ENCODE measurements at places on chromosomes 5 and 9.

- DNase-seq: no peak
These were observed 246.1 kb downstream of the MARCHF11 start for GRCh38 chr5:15933259-15934207.

DNA sequence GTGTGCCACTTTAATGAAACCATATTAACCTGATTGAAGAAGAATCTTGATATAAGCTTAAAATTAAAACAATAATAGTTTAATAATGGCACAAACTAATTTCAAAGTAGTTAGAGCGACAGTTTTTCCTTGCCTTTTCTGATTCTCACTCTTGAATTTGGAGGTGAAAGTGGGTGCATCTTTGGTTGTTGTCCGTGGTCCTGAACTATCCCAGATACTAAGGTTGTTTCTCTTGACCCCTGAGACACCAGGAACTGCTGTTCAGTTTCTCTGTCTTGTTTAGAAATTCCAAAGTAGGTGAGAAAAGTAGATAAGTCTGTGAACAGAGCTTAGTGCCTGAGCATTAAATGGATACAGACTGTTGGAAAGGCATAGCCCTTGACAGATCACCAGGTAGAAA, 274.7 kb downstream of the FBXL7 start:
- DNase-seq: no peak

DNA sequence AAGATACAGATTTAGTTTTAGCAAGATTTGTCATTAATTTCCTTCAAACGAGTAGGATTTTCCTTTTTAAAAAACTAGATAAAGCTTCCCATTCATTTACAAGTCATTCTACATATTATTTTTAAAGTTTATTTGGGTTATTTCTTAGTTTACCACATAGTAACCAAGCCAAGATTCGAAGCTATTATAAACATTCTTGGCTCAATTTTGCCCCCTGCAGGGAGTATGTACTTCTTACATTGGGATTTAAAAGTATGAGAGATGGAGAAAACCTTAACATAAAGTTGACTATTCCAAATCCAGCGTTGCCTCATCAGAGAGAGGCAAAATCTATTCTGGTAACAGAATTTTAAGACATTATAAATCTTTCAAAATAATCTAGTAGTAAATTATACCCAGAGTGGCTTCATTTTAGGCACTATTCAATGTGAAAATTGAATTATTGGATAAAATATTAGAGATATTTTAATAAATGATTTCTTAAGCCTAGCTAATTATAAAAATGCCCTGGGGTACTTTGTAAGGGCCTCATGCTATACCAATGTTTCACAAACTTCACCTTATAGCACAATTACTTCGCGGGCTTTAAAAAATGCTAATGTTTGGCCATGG, 39.1 kb downstream of the FBN2 start:
- DNase-seq: no peak

- DNase-seq: no peak
These were observed 984.4 kb upstream of the WWC1 start for GRCh38 chr5:167307042-167307441.

GRCh38 chr5:8828596-8829322, 717.1 kb downstream of the SEMA5A start:
- DNase-seq: no peak

GRCh38 chr9:69937360-69937759, 106.3 kb upstream of the MAMDC2 start:
- no peak for DNase-seq

GRCh38 chr5:14429101-14430050, 152.2 kb upstream of the OTULINL start:
- DNase-seq: no peak

DNA sequence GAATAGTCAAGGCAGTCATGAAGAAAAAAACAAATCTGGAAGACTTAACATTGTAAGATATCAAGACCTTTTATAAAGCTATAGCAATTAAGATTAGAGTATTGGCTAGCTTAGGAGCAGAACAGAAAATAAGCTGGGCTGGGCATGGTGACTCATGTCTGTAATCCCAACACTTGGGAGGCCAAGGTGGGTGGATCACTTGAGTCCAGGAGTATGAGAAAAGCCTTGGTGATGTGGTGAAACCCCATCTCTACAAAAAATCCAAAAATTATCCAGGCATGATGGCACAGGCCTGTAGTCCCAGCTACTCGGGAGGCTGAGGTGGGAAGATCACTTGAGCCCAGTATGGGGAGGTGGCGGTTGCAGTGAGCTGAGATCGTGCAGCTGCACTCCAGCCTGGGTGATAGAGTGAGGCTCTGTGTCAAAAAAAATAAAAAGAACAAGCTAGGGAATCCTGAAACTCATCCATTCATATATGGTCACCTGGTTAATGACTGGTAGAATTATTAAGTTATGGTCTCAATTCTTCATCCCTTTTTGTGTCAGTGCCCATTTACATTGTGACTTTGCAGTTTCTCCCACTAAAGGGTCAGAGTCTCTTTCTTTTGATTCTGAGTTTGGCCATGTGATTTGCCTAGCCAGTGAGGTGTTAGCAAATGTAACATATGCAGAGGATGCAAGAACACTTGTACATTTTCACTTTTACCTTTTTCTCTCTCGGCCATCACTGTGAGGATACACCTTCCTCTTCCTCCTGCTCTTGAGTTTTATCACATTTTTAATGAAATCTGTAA, 144.6 kb upstream of the SGCD start:
- no peak for DNase-seq

DNA sequence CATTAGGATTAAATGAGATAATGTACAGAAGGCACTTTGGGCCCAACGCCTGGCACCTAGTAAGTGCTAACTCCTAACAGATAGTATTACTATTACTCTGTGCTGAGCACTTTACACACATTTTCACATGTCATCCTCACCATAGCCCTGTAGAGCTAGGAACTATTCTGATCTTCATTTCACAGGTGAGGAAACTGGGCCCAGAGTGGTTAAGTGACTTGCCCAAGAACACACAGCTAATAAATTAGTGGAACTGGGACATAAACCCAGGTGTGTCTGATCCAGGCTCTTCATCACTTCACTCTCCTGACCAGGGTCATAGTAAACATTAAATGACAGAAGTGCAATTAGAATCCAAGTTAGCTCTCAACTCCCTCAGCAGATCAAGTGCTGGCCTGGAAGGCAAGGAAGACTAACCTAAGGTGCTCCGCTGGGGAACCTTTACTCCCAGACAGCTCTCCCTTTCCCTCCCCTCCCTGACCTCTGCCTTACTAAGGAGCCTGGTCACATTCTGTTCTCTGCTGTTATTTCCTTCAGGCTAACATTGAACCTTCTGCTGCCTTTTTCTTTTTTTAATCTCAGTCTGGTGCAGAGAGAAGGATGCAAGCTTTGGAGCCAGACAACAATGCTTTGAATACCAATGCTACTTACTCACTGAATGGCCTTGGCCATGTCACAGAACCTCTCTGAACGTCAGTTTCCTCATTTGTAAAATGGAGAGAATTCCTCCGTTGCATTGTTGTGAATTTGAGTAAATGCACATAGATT, 4.1 kb upstream of the ADRA1B start:
- no peak for DNase-seq

GRCh38 chr9:96318921-96319565, 17.1 kb upstream of the HSD17B3 start:
- no peak for DNase-seq

DNA sequence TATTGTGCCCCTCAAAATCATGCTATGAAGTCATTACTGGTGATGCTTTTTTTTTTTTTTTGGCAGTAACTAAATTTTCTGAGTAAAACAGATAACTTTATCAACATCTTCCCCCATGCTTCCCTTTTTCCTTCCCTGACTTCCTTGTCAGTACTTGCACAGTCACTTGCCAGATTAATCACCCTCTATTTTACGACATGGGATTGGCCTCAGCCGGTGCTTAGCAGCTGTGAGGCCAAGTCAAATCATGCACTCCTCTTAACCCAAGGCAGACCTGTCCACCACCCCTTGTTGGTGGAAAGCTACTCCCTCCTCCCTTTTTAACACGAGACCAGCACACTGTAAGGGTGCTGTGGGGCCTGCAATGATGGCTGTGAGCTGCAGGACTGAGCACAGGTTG, 118.0 kb upstream of the OTULINL start:
- DNase-seq: no peak

DNA sequence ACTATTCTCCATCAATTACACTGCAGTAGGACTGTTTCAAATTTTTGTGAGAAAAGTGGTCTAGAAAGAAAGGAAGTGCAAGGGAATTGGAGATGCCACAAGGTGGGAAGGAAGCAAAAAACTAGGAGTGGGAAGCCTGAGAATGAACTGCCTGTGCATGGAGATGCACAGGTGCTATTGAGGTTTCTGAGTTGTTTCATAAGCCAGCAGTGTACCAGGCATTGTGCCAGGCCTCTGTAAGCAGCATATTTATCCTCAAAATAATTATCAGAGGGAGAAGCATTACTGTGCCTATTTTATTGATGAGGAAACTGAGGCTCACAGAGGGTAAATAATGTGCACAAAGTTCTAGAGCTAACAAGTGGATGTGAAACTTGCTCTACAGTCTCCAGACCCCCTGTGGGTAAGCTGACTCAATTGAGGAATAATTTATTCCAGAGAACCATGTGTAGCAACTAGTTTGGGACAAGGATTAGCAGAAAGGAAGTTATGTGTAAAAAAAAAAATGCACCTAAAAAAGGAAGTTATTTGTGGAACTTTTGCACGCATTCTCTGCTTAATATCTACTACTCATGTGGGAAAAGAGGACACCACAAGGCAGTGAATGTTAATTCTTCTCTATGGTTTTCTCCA, 96.7 kb downstream of the SNCAIP start:
- DNase-seq: no peak

DNA sequence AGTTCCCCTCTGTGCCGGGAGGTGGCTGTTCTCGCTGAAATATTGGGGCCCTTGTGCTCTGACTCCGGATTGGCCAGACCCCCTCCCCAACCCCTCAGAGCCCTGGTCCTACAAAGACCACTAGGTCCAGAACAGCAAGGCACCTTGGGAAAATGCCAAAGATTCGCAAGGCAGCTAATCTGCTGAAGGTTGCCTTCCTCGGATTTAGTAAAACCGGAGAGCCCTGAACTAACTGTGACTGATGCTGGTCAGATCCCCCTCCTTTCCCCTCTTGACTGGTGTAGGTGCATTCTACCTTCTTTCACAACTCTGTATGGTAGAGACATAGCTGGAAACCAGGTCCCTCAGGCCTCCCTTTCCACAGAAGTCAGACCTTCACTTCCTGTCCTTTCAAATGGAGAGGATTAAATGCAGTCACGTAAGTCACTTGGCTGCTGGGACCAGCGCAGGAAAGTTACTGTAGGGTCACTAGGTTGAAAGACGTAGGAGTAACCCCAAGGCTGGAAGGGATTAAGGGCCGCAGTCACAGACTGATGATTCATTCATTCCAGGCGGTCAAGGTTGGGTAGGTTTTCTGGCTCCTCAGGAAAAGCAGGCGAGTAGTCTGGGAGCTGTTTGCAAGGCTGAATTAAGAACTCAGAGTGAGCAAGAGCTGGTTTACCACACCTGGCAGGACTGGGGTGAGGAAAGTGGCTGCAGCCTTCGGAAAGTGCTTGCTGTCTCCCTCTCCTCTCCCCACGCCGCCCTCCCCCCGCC, 5.3 kb downstream of the BARX1 start:
- DNase-seq: no peak

GRCh38 chr9:135821733-135822373, 85.5 kb downstream of the CAMSAP1 start:
- no peak for DNase-seq

- DNase-seq: no peak
These were observed 37.1 kb downstream of the CAST start for GRCh38 chr5:96699186-96699820.

GRCh38 chr9:109035684-109036423, 22.6 kb upstream of the CTNNAL1 start:
- DNase-seq: no peak

GRCh38 chr9:130763331-130764171, 70.0 kb downstream of the EXOSC2 start:
- DNase-seq: no peak

GRCh38 chr9:77013206-77013931, 6.1 kb upstream of the FOXB2 start:
- no peak for DNase-seq

DNA sequence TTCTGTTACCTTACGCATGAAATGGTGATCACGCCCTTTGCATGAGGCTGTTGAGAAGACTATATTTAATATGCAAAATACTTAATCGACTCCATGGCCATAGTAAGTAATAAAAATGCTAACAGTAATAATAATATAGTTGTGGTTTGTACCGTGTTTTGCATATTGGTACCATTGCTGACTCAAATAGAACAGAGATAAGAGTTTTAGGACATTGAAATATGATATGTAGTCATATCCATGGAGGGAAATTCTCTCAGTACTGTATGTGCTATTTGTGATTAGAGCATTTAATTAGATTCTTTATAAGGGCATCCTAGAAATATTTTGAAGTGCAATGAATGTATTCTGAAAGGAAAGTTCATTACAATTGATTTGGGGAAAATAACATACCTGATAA, 41.9 kb downstream of the CFAP90 start:
- no peak for DNase-seq

Measured in activated T-cell treated with anti-CD3 and anti-CD28 coated beads, Interleukin-2, amount 50 U/mL, for 1 hour (primary cell).